ENCODE measurements at places on chromosomes 16 and 17.

DNA sequence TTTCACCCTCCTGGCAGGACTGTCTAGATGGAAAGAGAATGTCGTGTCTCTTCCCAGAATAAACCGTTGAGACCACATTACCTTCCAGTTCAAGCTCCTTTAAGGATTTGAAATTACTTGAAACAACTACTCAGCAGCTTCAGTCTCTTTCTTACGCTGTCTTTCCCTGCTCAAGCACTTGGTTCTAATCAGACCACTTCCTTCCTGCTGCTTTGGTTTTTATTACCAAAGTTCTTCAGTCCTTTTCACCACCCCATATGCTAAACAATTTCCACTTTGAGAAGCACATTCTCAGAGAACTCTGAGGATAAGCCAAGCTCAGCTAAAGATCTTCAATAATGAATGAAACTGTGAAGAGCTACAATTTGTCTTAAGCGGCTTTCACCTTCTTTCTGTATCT, 105.4 kb downstream of the STX8 start:
- no peaks in the 10 kb centered on the region for H3K36me3 ChIP-seq
- H3K27ac ChIP-seq: peak overlapping the region; percentile 87
- peak overlapping the region; percentile 50 for H3K4me3 ChIP-seq
- H3K4me1 ChIP-seq: peaks cover 40% of the 10 kb centered on the region
- DNase-seq: no peak

DNA sequence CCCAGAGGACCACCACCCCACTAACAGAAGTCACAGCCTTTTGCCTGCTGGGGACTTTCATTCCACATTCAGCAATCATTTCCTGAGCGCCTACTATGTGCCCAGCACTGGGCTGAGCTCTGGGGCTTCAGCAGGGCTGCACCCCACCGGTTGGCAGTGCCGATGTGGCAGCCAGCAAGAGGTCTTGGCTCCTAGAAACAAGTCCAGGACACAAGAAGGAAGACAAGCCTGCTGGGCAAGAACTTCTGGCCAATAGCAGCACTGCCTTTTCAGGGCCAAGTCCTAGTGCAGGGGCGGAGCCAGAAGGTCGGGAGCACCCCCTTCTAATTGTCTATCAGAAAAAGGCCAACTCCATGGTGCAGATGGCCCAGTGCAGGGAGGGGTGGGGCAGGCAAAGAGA, 13.0 kb upstream of the HOXB9 start:
- H3K27me3 ChIP-seq: peaks cover 84% of the 10 kb centered on the region
- peaks cover 15% of the 10 kb centered on the region for H3K4me1 ChIP-seq
- DNase-seq: no peak
- no peak overlapping the region for H3K27ac ChIP-seq

DNA sequence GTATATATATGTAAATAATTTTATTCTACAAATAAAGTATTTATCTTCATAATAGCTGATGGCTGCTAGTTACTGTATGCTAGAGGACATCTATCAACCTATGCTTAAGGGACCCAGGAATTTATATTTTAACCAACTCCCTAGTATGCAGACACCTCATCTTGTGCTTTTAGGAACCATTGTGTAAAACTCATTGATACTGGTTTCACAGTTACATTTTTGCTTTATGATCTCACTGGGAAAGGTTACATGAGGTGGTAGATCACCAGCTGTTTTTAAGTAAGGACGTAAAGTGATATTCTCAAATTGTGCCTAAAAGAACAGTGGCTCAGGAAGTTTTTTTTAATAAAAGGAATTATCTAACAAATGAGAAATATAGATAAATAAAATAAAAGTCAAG, 56.4 kb downstream of the VMP1 start:
- H3K27ac ChIP-seq: no peak overlapping the region
- DNase-seq: no peak
- no peaks in the 10 kb centered on the region for H3K27me3 ChIP-seq
- H3K4me3 ChIP-seq: no peak overlapping the region
- H3K4me1 ChIP-seq: no peaks in the 10 kb centered on the region

GRCh38 chr17:76546556-76547182, 6.8 kb downstream of the PRCD start:
- no peak for DNase-seq
- H3K4me1 ChIP-seq: no peaks in the 10 kb centered on the region
- H3K4me3 ChIP-seq: no peak overlapping the region
- H3K27me3 ChIP-seq: peaks cover 13% of the 10 kb centered on the region

GRCh38 chr16:49919327-49919726, 63.4 kb upstream of the ZNF423 start:
- H3K4me3 ChIP-seq: no peak overlapping the region
- no peaks in the 10 kb centered on the region for H3K36me3 ChIP-seq
- DNase-seq: no peak
- peaks cover 40% of the 10 kb centered on the region for H3K27me3 ChIP-seq
- H3K4me1 ChIP-seq: no peaks in the 10 kb centered on the region

DNA sequence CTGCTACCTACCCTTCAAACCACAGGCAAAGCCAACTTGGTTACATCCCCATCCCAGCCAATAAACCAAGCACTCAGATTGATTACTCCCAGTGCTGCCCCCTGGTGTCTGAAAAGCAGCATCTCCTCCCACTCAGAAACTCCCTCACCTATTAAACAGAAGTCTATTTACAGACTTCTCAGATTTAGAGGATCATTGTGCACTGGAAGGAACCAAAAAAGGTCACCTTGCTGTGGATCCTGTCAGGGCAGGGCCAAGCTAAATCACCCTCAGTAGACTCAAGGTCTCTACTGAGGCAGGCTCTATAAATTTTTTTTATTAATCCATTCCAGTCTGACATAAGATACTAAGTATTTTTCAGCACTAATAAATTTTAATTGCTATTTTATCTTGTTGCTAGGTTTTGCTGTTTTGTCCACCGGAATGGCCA, 17.6 kb downstream of the HIGD1B start:
- no peaks in the 10 kb centered on the region for H3K27me3 ChIP-seq
- no peak overlapping the region for H3K27ac ChIP-seq
- H3K36me3 ChIP-seq: peaks cover 62% of the 10 kb centered on the region
- no peak overlapping the region for H3K4me3 ChIP-seq

GRCh38 chr17:38706505-38707216, 1.6 kb downstream of the MLLT6 start:
- no peak for DNase-seq
- peaks cover 76% of the 10 kb centered on the region for H3K4me1 ChIP-seq
- H3K27me3 ChIP-seq: no peaks in the 10 kb centered on the region
- H3K27ac ChIP-seq: peak overlapping the region; percentile 79

GRCh38 chr17:39090908-39091665, 60.4 kb downstream of the PLXDC1 start:
- H3K27ac ChIP-seq: peak overlapping the region; percentile 96
- H3K27me3 ChIP-seq: no peaks in the 10 kb centered on the region
- peaks cover 54% of the 10 kb centered on the region for H3K4me1 ChIP-seq
- DNase-seq: no peak
- peaks cover 8% of the 10 kb centered on the region for H3K36me3 ChIP-seq
- H3K4me3 ChIP-seq: peak overlapping the region; percentile 54

- H3K27me3 ChIP-seq: no peaks in the 10 kb centered on the region
- peaks cover 51% of the 10 kb centered on the region for H3K4me1 ChIP-seq
- peaks cover 12% of the 10 kb centered on the region for H3K36me3 ChIP-seq
- H3K27ac ChIP-seq: peak overlapping the region; percentile 99
- DNase-seq: no peak
Observed at GRCh38 chr17:17693253-17694168, 12.3 kb downstream of the RAI1 start.

- H3K27ac ChIP-seq: no peak overlapping the region
- H3K27me3 ChIP-seq: peaks cover 42% of the 10 kb centered on the region
- no peak for DNase-seq
- no peaks in the 10 kb centered on the region for H3K4me1 ChIP-seq
Observed at GRCh38 chr16:10631886-10632285, 51.5 kb upstream of the EMP2 start.

GRCh38 chr16:21053590-21053989, 97.1 kb downstream of the DNAH3 start:
- H3K4me1 ChIP-seq: no peaks in the 10 kb centered on the region
- peaks cover 96% of the 10 kb centered on the region for H3K27me3 ChIP-seq
- no peak overlapping the region for H3K27ac ChIP-seq
- DNase-seq: no peak
- H3K36me3 ChIP-seq: peaks cover 3% of the 10 kb centered on the region

- H3K27me3 ChIP-seq: no peaks in the 10 kb centered on the region
- no peak for DNase-seq
- peaks cover 21% of the 10 kb centered on the region for H3K36me3 ChIP-seq
Observed at GRCh38 chr17:45143767-45144198, 4.5 kb upstream of the HEXIM1 start.

GRCh38 chr16:684961-685696, 995 bp upstream of the JMJD8 start:
- H3K27ac ChIP-seq: peak overlapping the region; percentile 67
- no peaks in the 10 kb centered on the region for H3K27me3 ChIP-seq
- peak overlapping the region; percentile 43 for H3K4me3 ChIP-seq
- peaks cover 23% of the 10 kb centered on the region for H3K4me1 ChIP-seq

GRCh38 chr16:55277536-55277935, 46.5 kb upstream of the IRX6 start:
- no peaks in the 10 kb centered on the region for H3K4me1 ChIP-seq
- no peak overlapping the region for H3K27ac ChIP-seq
- peaks cover 7% of the 10 kb centered on the region for H3K27me3 ChIP-seq

DNA sequence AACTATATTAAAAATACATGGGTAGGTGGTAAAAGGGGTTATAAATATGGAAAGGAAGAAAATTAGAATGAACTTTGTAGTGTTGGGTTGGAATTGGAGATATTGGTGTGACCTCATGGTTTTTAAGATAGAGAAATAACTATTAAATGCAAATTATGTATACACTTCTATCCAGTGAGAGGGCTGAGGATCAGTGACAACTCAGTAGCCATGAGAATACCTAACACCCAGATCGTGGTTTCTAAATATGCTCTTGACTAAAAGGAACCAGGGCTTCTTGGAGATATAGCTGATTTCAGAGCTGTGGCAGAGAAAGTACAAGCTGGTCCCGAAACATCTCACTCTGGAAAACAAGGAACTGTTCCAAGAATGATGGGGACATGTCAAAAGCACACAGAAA, 44.4 kb downstream of the SLC6A4 start:
- no peak overlapping the region for H3K27ac ChIP-seq
- H3K4me1 ChIP-seq: peaks cover 5% of the 10 kb centered on the region

DNA sequence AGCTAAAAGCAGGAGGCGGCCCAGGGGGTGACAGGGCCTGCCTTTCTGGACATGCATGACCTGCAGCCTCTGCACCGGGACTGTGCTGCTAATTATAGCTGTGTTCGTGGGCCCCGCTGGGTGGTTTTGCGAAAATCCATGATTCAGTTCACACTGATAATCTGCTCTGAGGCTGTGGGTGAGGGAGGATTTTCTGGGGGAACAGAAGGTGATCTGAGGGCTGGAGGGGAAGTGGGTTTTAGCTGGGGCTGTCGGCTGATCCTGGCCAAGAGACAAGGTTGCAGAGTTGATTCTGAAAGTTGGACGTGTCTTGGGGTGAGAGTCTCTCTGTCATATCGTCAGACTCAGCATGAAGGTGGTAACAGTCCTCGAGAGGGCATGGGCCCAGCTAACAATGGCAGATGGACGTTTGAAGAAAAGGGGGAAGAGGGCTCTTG, 187.5 kb upstream of the ZNF469 start:
- no peak overlapping the region for H3K27ac ChIP-seq
- no peak overlapping the region for H3K4me3 ChIP-seq
- H3K36me3 ChIP-seq: no peaks in the 10 kb centered on the region
- no peaks in the 10 kb centered on the region for H3K27me3 ChIP-seq
- DNase-seq: no peak

GRCh38 chr17:66714046-66715023, 120.6 kb upstream of the CACNG5 start:
- peaks cover 35% of the 10 kb centered on the region for H3K4me1 ChIP-seq
- H3K4me3 ChIP-seq: no peak overlapping the region
- no peak for DNase-seq
- peak overlapping the region; percentile 64 for H3K27ac ChIP-seq
- peaks cover 2% of the 10 kb centered on the region for H3K36me3 ChIP-seq

DNA sequence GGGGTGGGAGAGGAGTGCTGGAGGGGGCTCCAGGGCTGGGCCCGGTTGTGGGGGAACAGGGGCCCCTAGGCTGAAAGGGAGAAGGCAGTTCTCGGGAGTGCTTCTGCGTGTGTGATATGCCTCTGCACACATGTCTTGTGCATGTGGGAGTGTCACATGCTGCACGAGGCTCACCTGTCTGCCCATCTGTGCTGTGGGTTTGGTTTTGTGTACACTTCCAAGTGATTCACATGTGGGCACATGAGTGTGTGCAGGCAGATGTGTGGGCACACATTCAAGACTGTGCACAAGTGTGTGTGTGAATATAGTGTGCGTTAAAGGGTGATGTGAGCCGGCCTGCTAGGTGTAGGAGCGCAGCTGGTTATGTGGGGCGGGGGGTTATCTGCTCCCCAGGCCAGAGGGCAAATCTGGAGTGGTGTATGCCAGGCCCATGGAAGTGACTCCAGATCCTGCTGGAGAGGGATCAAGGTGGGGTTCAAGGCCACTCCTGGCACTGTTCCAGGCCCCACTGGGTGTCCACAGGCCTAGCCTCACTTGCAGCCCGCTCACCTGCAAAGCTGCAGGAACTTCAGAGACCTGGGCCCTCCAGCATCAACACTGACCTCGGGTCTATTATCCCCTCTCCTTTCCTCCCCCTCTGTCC, 3.8 kb upstream of the BAHCC1 start:
- no peak overlapping the region for H3K4me3 ChIP-seq
- no peak overlapping the region for H3K27ac ChIP-seq
- peaks cover 13% of the 10 kb centered on the region for H3K4me1 ChIP-seq
- DNase-seq: no peak
- H3K36me3 ChIP-seq: peaks cover 18% of the 10 kb centered on the region

GRCh38 chr17:42760652-42761581, at the start of gene RAMP2:
Gene RAMP2 (plus strand): TSS chr17:42761227. CDS start chr17:42761262, 35 bp downstream.
- no peaks in the 10 kb centered on the region for H3K4me1 ChIP-seq
- peaks cover 72% of the 10 kb centered on the region for H3K27me3 ChIP-seq
- peak within 1 kb of the TSS; percentile 47 for H3K4me3 ChIP-seq

- H3K4me3 ChIP-seq: no peak overlapping the region
- H3K27me3 ChIP-seq: no peaks in the 10 kb centered on the region
- peaks cover 2% of the 10 kb centered on the region for H3K36me3 ChIP-seq
- no peak for DNase-seq
- H3K4me1 ChIP-seq: peaks cover 21% of the 10 kb centered on the region
Observed at GRCh38 chr17:57536289-57536688, 208.8 kb downstream of the CCDC182 start.

GRCh38 chr16:89084814-89085612, 8.6 kb upstream of the ACSF3 start:
- H3K36me3 ChIP-seq: no peaks in the 10 kb centered on the region
- H3K4me3 ChIP-seq: no peak overlapping the region
